ENCODE measurements at places on chromosomes 6 and 20. TPM values are rescaled to one million over a fixed set of nuclear protein-coding genes. Genes with fewer than 3 reads are reported as not detected.

The WASF1 gene
- total RNA-seq, result 3.1 TPM

The PPP1R14C gene
- 92.5 TPM for total RNA-seq

The ZNF311 gene
- total RNA-seq, result 0.26 TPM

The GGT7 gene
- 15.6 TPM for total RNA-seq

The ATF6B gene
- total RNA-seq, result 34.5 TPM

The OTOR gene
- not detected for total RNA-seq

The SLC16A10 gene
- 4.2 TPM for total RNA-seq

The METTL24 gene
- 0.89 TPM for total RNA-seq

The SLC22A2 gene
- total RNA-seq, result not detected

The ADGRF4 gene
- total RNA-seq, result not detected

The SLC22A7 gene
- total RNA-seq, result 0.37 TPM

The CLDN20 gene
- not detected for total RNA-seq

The BPIFB1 gene
- total RNA-seq, result not detected

The HRH3 gene
- not detected for total RNA-seq

The SCGN gene
- total RNA-seq, result 0.54 TPM

The RAB44 gene
- not detected for total RNA-seq

The LY6G5B gene
- 3.8 TPM for total RNA-seq

The PGM3 gene
- total RNA-seq, result 22.6 TPM

The GSTA1 gene
- not detected for total RNA-seq

The NNAT gene
- not detected for total RNA-seq

The CALHM6 gene
- total RNA-seq, result 0.47 TPM

The PACSIN1 gene
- 5.0 TPM for total RNA-seq

The ZBTB9 gene
- total RNA-seq, result 3.5 TPM

The CD83 gene
- 1.9 TPM for total RNA-seq

The FAM83C gene
- not detected for total RNA-seq

The RIMS4 gene
- total RNA-seq, result 0.31 TPM

The C20orf202 gene
- not detected for total RNA-seq

The C6orf52 gene
- total RNA-seq, result not detected

The GABRR1 gene
- total RNA-seq, result not detected

The COL11A2 gene
- 0.62 TPM for total RNA-seq

The VSX1 gene
- not detected for total RNA-seq

The GHRH gene
- not detected for total RNA-seq

The APOM gene
- 2.1 TPM for total RNA-seq

The TBCC gene
- 16.1 TPM for total RNA-seq

The PRSS16 gene
- not detected for total RNA-seq

The FRMD1 gene
- total RNA-seq, result 0.17 TPM

The RFX6 gene
- total RNA-seq, result not detected

The CLVS2 gene
- 0.41 TPM for total RNA-seq

The DCDC2 gene
- total RNA-seq, result not detected

The IL20RA gene
- total RNA-seq, result 2.3 TPM

The ULBP3 gene
- total RNA-seq, result 1.1 TPM

The CCDC167 gene
- 23.9 TPM for total RNA-seq

The ZC2HC1B gene
- total RNA-seq, result not detected

The ABT1 gene
- total RNA-seq, result 7.6 TPM

The POPDC3 gene
- 46.2 TPM for total RNA-seq

The CCR6 gene
- 0.13 TPM for total RNA-seq

The TBXT gene
- total RNA-seq, result not detected

The SLC17A3 gene
- total RNA-seq, result not detected
